HFFc6 (cell line): ENCODE measurements at places on chromosomes 16 and 17. TPM values are rescaled to one million over a fixed set of nuclear protein-coding genes. Genes with fewer than 3 reads are reported as not detected.

The MYH11 gene
- total RNA-seq, result not detected in 3 replicates

The FSCN2 gene
- 0.88 and 1.4 TPM in 2 replicates for total RNA-seq

The ARL5C gene
- total RNA-seq, result not detected in 3 replicates

The LRRC37A gene
- 0.71 and 1.0 TPM in 2 replicates for total RNA-seq

The NOTUM gene
- 0.10 TPM in 1 of 3 replicates, not detected in the others for total RNA-seq

The CDRT15 gene
- not detected in 3 replicates for total RNA-seq

The P2RX1 gene
- total RNA-seq, result not detected in 2 replicates

The CCDC78 gene
- 2.2 to 4.5 TPM (median 4.1 TPM) in 3 replicates for total RNA-seq

The MGRN1 gene
- 68.4 to 76.3 TPM (median 70.4 TPM) in 3 replicates for total RNA-seq

The NPIPA3 gene
- total RNA-seq, result 0.97 and 2.3 TPM in 2 replicates

The TMEM92 gene
- total RNA-seq, result 0.15 TPM in 1 of 3 replicates, not detected in the others

- peaks cover 81% of the 10 kb centered on the region for H3K4me1 ChIP-seq
- no peaks in the 10 kb centered on the region for H3K36me3 ChIP-seq
- peak overlapping the region; percentile 74 for H3K4me3 ChIP-seq
- peak overlapping the region; percentile 87 for H3K27ac ChIP-seq
Observed at GRCh38 chr16:51881731-51882130, 665.2 kb downstream of the TOX3 start.

DNA sequence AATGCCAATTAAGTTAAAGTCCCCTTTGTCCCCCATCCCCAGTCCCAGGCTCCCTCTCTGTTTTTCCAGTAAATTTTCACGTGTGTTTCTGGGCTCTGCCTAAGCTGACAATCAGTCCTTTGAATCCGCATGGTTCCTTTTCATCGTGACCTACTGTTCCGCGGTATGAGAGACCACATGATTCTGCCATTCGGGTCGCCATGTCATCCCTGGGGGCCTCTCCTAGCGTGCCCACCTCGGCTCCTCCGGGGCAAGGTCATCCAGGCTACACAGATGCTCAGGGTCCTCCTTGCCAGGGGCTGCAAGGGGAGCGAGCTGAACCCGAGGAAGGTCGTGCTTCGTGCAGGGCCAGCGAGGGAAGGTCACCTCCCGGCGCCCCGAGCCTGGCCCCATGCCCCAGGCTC, 157.6 kb downstream of the RAB11FIP4 start:
- H3K4me3 ChIP-seq, result peak overlapping the region; percentile 90
- peak overlapping the region; percentile 82 for H3K27ac ChIP-seq
- peaks cover 24% of the 10 kb centered on the region for H3K4me1 ChIP-seq
- DNase-seq, result no peak

- peaks cover 14% of the 10 kb centered on the region; the same call in 1 of the 2 replicates for H3K4me1 ChIP-seq
- H3K36me3 ChIP-seq, result peaks cover 21% of the 10 kb centered on the region
- no peak overlapping the region; the same call in 1 of the 2 replicates for H3K27ac ChIP-seq
- DNase-seq, result no peak
- H3K27me3 ChIP-seq, result no peaks in the 10 kb centered on the region; the same call in none of the 2 replicates
Observed at GRCh38 chr16:11700264-11701029, 32.2 kb downstream of the SNN start.

GRCh38 chr17:20800146-20800545, 220.6 kb downstream of the CDRT15L2 start:
- H3K4me3 ChIP-seq, result no peak overlapping the region
- peaks cover 6% of the 10 kb centered on the region for H3K27me3 ChIP-seq
- H3K36me3 ChIP-seq, result no peaks in the 10 kb centered on the region
- DNase-seq, result no peak

- DNase-seq, result peak; percentile 19
- H3K27me3 ChIP-seq, result peaks cover 45% of the 10 kb centered on the region
- H3K4me3 ChIP-seq, result peak overlapping the region; percentile 56
- no peaks in the 10 kb centered on the region; the same call in 1 of the 2 replicates for H3K4me1 ChIP-seq
- no peak overlapping the region for H3K27ac ChIP-seq
Observed at GRCh38 chr17:79777120-79777893, 641 bp upstream of the CBX2 start.

GRCh38 chr17:62819511-62820221, 11.6 kb upstream of the MARCHF10 start:
- peak overlapping the region; percentile 96 for H3K27ac ChIP-seq
- DNase-seq, result peak; percentile 97
- peak overlapping the region; percentile 83 for H3K4me3 ChIP-seq
- peaks cover 63% of the 10 kb centered on the region for H3K4me1 ChIP-seq
- 0 out of 2 replicates have a peak, but pooled peaks cover under 1% of the 10 kb centered on the region for H3K27me3 ChIP-seq

DNA sequence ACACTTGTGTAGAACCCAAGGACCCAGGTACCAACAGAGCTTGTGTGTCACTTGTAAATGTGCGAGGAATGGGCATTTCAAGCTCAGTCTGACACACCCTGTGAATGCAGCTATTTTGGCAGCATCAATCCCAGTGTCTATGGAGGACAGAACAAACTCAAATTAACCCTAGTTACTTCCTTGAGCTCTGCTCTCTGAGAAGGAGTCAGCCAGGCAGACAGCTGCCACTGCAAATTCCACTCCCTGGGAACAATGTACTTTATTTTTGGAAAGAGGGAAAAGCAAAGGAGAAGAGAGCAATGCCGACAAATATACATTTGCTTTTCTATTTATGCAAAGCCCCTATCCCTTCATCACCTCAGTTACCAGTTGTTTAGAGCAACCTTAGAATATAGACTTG, 48.4 kb upstream of the NOG start:
- no peak for DNase-seq
- no peak overlapping the region for H3K4me3 ChIP-seq
- no peak overlapping the region for H3K27ac ChIP-seq
- peaks cover 7% of the 10 kb centered on the region for H3K27me3 ChIP-seq
- no peaks in the 10 kb centered on the region for H3K36me3 ChIP-seq
- peaks cover 8% of the 10 kb centered on the region; the same call in 1 of the 2 replicates for H3K4me1 ChIP-seq

DNA sequence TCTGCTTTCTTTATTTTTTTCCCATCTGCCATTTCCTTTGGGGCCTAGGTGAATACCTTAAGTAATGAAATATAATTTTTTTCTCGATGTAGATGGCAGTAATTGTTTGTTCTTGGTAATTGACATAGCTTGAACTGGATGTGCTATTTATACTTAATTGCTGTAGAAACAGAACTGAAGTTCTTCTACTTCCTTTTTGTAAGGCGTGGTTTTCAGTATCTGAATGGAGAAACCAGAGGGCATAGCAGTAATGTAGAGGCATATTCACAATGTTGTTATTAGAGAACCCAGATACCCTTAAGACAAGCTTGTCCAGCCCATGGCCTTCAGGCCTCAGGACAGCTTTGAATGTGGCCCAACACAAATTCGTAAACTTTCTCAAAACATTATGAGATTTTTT, 16.4 kb downstream of the ATP6V0A1 start:
- H3K4me1 ChIP-seq, result peaks cover 27% of the 10 kb centered on the region
- no peak overlapping the region for H3K4me3 ChIP-seq
- no peak for DNase-seq
- H3K27me3 ChIP-seq, result no peaks in the 10 kb centered on the region; the same call in 1 of the 2 replicates
- no peak overlapping the region for H3K27ac ChIP-seq
- H3K36me3 ChIP-seq, result peaks cover 40% of the 10 kb centered on the region

- H3K4me3 ChIP-seq, result no peak overlapping the region
- H3K36me3 ChIP-seq, result no peaks in the 10 kb centered on the region
- no peak overlapping the region for H3K27ac ChIP-seq
- H3K4me1 ChIP-seq, result no peaks in the 10 kb centered on the region
- DNase-seq, result no peak
Observed at GRCh38 chr17:34401165-34401564, 38.1 kb upstream of the CCL1 start.

DNA sequence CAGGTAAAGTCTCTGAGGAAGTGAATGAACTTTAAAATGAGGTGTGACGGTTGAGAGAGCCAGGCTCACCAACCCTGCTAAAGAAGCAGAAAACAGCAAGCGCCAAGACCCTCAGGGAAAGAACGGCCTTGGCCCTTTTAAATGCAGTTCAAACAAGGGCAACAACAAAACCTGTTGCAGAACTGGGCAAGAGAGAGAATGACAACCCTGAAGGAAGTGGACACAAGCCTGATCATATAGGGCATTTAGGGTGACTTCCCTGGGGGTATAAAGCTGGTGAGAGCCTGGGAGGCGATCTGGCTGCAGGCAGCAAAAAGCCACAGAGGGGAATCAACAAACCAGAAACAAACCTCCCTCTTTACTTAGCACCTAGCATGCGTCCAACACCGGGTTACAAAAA, 1.0 kb downstream of the CPPED1 start:
- peak overlapping the region; percentile 98 for H3K27ac ChIP-seq
- no peak for DNase-seq
- peak overlapping the region; percentile 96 for H3K4me3 ChIP-seq
- H3K36me3 ChIP-seq, result peaks cover 26% of the 10 kb centered on the region
- peaks cover 66% of the 10 kb centered on the region for H3K4me1 ChIP-seq

GRCh38 chr17:8412089-8412488, 14.5 kb upstream of the RNF222 start:
- H3K27me3 ChIP-seq, result peaks cover 27% of the 10 kb centered on the region
- H3K4me1 ChIP-seq, result peaks cover 8% of the 10 kb centered on the region
- H3K4me3 ChIP-seq, result no peak overlapping the region
- no peaks in the 10 kb centered on the region for H3K36me3 ChIP-seq

DNA sequence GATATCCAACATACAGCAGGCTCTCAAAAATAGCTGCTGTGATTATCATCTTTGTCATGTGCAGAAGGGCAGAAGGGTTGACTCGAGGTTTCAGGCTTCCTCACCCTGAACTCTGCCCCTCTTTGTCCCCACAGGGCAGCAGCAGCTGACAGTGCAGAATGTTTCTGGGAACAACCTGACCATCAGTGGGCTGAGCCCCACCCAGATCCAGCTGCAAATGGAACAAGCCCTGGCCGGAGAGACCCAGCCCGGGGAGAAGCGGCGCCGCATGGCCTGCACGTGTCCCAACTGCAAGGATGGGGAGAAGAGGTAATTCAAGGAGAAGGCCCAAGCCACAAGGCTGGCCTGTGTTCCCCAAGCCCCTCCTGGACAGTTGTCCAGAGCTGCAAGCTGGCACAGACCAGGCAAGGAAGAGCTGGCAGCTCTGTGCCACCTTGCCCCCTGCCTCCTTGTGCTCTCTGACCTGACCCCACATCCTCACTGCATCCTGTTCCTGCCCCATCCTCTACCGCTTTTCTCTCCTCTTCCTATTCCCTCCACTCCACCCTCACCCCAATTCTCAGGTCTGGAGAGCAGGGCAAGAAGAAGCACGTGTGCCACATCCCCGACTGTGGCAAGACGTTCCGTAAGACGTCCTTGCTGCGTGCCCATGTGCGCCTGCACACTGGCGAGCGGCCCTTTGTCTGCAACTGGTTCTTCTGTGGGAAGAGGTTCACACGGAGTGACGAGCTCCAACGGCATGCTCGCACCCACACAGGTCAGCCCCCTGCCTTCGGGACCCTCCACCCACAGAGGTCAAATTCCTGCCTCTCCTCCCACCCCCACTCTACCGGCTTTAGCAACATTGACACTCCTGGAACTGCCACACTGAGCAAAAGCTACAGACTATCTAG, 16.3 kb upstream of the PNPO start:
- no peak for DNase-seq
- no peak overlapping the region for H3K4me3 ChIP-seq
- H3K36me3 ChIP-seq, result peaks cover 18% of the 10 kb centered on the region
- no peaks in the 10 kb centered on the region for H3K27me3 ChIP-seq

DNA sequence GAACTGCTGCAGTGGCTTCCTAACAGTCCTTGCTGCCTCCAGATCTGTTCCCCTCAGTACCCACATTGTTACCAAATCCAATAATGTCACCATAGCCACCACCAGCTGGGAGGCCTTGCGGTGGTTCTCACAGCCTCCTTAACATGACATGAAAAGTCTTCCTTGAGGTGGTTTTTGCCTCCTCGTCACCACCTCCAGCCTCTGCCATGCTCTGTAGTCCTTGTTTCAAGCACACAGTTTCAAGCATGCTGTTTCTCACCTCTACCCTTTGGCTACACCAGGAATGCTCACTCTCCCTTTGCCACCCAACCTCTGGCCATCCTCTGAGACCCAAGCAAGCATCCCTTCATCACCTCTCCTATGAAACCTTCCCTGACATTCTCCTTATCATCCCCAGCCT, 47.2 kb downstream of the DNAH9 start:
- DNase-seq, result no peak
- no peak overlapping the region for H3K4me3 ChIP-seq
- H3K36me3 ChIP-seq, result peaks cover 4% of the 10 kb centered on the region; the same call in 1 of the 2 replicates
- H3K27ac ChIP-seq, result no peak overlapping the region
- H3K4me1 ChIP-seq, result no peaks in the 10 kb centered on the region

GRCh38 chr17:61391595-61392291, 7.9 kb upstream of the TBX2 start:
- no peak overlapping the region for H3K27ac ChIP-seq
- no peak overlapping the region for H3K4me3 ChIP-seq
- H3K27me3 ChIP-seq, result 0 out of 2 replicates have a peak, but pooled peaks cover under 1% of the 10 kb centered on the region

DNA sequence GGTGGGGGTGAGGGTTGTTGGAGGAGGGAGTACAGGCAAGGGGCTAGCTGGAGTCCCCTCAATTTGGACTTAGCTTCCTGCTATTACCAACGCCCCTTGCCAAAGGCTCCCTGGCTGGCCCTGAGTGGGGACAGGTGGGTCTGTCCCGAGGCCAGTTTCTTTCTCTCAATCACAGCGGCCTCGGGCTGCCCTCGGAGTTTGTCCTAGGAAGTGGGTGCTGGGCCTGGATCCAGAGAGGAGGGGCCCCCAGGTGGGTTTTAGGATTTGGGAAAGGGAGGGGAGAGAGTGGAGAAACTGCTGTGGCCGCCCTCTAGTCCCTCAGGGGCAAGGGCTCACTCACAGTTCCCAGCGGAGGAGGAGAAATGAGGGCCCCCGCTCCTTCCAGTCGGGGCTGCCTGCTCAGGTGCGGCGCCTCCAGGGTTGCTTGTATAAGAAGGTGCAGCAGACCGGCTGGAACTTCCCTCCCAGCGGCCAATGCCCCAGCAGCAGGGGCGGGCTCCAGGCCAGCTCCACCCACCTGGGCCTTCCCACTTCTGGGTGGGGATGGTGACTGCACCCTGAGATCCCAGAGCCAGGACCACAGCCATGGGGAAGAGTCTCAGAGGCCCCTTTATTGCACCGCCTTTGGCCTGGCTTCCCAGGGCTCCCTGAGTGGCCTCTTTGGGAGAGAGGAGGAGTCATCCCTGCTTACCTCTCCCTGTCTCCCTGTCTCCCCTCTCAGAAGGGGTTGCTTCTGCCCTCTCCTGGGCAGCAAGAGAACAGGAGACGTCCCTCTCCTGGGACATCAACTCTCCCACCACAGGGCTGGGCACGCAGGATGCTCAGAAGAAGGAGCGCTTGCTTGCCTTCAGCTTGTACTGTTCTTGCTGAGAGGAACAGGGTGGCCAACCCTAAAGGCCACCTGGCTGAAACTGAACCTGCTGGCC, 112.0 kb upstream of the SMURF2 start:
- H3K4me3 ChIP-seq, result no peak overlapping the region
- DNase-seq, result peak; percentile 78
- peaks cover 2% of the 10 kb centered on the region for H3K27me3 ChIP-seq
- H3K36me3 ChIP-seq, result no peaks in the 10 kb centered on the region

DNA sequence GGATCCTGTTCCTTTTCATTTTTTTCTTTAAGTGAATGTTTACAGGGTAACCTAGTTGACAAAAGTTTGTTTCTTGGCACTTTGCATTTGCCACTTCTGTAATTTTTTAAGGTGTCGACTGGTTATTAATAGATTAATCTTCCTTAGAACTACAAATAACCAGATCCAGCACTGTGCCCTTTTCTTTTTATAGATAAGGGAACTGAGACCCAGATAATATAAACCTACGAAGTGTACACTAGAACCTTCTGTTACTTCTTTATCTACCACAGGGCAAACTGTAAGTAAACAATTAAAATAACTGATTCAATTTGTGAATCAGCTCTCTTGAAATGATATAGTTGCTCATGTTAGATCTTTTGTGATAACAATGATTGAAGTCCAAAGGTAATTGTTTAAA, 55.4 kb downstream of the NLK start:
- H3K4me1 ChIP-seq, result peaks cover 24% of the 10 kb centered on the region
- no peak for DNase-seq
- H3K27ac ChIP-seq, result no peak overlapping the region
- H3K4me3 ChIP-seq, result no peak overlapping the region
- H3K36me3 ChIP-seq, result peaks cover 18% of the 10 kb centered on the region

- H3K4me1 ChIP-seq, result peaks cover 23% of the 10 kb centered on the region
- H3K27me3 ChIP-seq, result peaks cover 9% of the 10 kb centered on the region; the same call in 1 of the 2 replicates
- DNase-seq, result no peak
Observed at GRCh38 chr16:31439519-31439918, 3.1 kb downstream of the ZNF843 start.
